ENCODE measurements at places on chromosomes 6 and 20.

- no peak for DNase-seq
Measured at GRCh38 chr20:13041574-13042457, 33.0 kb downstream of the SPTLC3 start.

DNA sequence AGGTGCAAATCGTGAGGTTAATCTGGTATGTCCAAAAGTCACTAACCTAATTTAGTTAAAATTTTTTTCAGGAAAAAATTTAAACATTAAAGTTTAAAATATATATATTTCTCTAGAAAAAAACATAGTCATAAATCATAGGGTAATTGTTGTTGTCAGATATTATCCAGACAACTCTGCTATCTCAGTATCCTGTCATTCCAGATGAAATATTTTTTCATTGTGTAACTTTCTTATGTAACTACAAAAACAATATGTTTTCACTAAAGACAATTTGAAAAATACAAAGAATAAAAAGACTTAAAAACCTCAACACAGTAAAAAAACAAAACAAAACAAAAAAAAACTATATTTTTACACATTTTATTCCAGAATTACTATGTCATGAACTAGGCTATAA lies 57.6 kb downstream of the TENT5A start:
- no peak for DNase-seq

- no peak for DNase-seq
Measured at GRCh38 chr6:90695316-90695715, 108.4 kb upstream of the MAP3K7 start.

DNA sequence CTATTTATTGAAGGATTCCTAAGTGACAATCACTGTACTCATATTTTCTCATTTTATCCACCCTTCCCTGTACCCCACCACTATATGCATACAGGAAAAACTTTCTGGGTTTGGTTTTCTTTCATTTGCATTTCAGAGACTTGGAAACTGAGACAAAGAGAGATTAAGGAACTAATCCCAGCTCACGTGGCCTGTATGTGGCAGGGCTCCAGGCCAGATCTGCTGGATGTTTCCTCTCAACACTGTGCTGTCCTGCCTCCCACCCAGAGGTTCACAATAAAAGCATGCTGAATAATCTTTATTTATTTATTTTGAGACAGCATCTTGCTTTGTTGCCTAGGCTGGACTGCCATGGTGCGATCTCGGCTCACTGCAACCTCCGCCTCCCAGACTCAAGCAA lies 50.2 kb downstream of the CEP162 start:
- no peak for DNase-seq

DNA sequence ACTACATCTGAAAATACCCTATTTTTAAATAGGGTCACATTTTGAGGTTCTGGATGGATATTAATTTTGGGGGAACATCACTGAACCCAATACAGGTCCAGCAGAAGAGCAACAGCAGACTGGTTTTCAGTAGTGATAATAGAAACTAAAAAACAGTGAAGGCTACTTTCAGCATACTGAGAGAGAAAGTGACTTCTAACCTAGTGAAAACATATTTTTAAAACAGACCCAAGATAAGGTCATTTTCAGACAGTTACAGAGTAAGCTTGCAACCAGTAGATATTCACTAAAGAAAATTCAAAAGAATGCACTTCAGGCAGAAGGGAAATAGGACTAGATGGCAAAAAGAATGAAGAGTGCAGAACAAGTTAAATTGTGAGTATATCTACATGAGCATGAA lies 42.0 kb upstream of the TMEM244 start:
- no peak for DNase-seq
